SW480 (cell line): ENCODE measurements at places on chromosomes 1 and 21.

DNA sequence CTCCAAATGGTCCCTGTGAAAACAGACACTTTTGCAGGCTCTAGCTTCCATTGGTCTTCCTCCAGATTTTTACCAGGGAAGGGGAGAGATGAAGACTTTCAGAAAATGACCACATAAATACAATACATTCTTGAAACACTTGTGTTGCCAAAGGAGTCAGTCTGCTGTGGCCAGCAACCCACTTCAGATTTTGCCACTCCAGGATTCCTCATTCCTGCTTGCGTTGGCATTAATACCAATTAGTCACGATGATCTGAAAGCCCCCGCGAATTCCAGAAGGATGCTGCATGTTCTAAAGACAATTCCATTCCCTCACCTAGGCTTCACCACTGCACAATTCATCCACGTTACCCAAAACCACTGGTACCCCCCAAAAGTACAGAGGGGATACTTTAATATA, 7.9 kb upstream of the BACE2 start:
- DNase-seq = no peak

DNA sequence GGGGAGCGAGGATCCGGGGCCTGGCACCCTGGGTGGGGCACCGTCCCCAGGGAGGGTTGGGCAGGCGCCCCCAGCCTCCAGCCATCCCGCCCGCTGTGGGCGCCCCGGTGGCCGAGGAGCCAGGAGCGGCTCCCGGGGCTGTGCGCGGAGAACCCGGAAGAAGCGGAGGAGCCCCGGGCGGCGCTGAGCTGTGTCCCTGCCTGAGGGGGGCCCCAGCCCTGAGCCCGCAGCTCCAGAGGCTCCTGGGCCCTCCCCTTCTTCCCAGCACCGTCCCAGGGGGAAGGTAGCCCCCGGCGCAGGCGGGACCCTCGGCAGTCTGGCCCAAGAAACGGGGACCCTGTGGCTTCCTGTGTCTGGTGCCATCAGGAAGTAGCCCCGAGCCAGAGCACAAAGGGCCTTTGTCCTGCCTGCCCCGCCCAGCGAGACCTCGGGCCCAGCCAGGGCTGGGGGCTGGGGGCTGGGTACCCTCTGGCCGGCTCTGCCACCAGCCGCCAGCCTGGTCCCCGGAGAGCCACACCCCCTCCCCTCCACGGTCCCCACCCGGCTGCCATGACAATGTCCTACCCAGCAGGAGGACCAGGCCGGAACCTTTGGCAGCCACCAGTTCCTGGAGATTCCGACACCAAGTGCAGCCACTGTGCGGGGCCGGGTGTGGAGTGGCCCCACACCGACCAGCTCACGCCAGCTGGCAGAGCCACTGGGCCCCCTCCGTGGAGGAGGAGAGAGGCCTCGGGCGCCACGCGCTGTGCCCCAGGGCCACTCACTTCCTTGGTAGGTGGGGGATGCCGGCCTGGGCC, 15.6 kb upstream of the TTLL10 start:
- peak; percentile 96 for DNase-seq

DNA sequence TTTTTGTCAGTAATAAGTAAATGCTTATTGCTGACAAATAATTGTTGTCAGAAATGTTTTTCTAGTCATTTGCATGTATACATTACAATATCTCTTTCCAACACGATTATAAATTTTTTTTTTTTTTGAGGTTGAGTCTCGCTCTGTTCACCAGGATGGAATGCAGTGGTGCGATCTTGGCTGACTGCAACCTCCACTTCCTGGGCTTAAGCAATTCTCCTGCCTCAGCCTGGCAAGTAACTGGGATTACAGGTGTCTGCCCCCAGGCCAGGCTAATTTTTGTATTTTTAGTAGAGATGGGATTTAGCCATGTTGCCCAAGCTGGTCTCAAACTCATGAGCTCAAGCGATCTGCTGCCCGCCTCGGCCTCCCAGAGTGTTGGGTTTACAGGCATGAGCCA, 72.0 kb upstream of the ATF3 start:
- DNase-seq = no peak

DNA sequence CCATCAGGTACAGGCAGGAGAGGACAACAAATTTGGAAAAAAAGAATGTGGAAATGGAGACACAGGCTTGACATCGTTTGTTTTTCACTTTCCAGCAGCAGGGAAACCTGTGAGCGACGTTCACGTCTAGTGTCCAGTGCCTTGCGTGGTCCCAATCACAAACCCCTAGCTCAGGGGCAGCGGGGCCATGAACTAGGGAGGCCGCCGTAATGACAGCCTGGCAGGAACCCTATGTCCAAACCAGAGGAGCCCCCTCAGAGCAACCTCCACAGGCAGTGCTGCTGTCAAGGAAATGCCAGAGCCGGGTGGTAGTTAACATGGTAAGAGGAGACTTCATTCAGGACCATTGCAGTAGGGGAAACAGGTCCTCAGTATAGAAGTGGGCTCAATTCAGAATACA, 37.8 kb upstream of the PSEN2 start:
- DNase-seq = no peak

- peak; percentile 26 for DNase-seq
These were observed 32.1 kb upstream of the APOBEC4 start for GRCh38 chr1:183685112-183685713.

DNA sequence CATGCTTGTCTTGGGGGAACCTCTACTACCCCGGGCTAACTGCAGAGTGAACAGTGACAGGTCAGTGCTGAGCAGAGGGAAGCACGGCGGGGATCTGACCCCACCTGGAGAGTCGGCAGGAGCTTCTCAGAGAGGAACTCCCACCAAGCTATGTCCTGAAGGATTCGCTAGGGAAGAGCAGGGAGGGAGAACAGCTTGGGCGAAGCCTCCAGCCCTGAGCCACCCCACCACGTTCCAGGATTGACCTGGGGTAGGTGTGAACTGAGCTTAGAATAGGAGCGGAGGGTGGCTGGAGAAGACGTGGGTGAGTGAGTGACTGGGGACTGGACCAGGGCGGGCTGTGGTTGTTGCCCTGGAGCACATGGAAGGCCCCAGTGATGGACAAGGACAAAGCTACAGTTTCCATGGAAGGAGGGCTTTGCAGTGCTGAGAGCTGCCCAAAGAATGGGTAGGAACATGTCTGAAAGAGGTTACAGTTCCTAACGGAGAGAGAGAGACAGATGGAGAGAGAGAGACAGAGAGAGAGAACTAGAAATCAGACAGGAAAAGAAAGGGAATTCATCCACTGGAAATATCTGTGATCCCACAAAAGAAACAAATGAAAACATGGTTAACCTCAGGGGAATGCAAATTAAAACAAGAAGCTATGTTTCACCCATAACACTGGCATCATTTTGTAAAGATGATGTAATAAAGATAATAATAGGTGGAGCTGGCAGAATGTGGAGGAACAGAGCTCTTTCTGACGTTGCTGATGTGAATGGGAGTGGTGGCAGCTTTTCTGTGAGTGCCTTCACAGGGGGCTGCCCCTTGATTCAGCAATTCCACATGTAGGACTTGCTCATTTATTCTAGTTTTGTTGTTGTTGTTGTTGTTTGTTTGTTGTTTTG, 17.2 kb downstream of the BSND start:
- DNase-seq = no peak

DNA sequence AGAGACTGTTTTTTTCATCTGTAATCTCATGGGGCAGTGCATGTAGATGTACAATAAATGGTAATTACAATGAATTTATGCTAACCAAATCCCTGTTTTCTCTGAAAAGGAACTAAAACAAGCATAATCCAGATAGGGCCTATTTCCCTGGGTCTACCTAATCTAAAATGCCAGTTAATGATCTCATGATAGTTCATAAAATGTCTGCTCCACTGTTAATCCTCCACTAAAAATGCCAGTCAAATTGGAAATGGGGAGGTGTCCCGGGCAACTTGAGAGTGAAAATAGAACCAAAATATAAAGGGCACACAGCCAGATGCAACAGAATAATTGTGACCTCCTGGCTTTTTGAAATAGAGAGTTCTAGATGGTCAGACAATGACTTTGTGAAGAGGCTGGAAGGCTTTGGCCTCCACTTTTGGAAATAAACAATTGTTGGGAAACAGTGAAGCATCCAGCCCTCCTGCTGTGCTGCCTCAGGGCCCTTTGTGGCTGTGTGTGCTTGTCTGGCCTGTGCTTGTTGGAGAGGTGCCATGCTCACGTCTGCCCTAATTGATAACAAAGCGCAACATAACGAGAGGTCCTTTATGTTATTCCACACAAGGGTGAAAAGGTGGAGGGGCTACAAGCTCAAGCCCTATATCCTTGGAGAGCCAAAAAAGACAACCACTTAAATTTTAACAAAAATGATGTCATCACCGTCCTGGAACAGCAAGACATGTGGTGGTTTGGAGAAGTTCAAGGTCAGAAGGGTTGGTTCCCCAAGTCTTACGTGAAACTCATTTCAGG, 97.7 kb downstream of the ATP5PO start:
- no peak for DNase-seq

- no peak for DNase-seq
These were observed 4.1 kb downstream of the CSF1 start for GRCh38 chr1:109914587-109915240.

GRCh38 chr1:41683681-41684500, 199.4 kb upstream of the EDN2 start:
- DNase-seq = peak; percentile 70

- no peak for DNase-seq
These were observed 218.1 kb downstream of the ST6GALNAC3 start for GRCh38 chr1:76292418-76293184.

DNA sequence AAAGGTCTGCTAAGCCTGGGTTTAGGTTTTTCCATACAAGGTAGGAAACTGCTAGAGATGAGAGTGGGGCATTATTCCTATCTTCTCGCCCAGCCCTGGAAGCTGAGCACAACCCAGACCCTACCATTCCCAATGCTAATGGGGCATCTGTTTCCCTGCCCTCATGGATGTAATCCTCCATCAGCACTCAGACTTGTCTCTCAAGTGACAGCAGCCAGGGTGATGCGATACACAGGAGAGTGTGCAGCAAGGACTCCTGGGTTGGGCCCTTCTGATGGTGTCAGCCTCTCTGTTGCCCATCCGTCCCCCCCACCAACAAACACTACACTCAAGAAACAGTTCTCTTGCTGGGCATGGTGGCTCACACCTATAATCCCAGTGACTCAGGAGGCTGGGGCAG, 5.9 kb upstream of the INPP5B start:
- no peak for DNase-seq

GRCh38 chr1:24206516-24207394, 19.7 kb upstream of the IFNLR1 start:
- DNase-seq = no peak

- DNase-seq = no peak
These were observed 30.0 kb downstream of the LRRC3 start for GRCh38 chr21:44485254-44485793.

DNA sequence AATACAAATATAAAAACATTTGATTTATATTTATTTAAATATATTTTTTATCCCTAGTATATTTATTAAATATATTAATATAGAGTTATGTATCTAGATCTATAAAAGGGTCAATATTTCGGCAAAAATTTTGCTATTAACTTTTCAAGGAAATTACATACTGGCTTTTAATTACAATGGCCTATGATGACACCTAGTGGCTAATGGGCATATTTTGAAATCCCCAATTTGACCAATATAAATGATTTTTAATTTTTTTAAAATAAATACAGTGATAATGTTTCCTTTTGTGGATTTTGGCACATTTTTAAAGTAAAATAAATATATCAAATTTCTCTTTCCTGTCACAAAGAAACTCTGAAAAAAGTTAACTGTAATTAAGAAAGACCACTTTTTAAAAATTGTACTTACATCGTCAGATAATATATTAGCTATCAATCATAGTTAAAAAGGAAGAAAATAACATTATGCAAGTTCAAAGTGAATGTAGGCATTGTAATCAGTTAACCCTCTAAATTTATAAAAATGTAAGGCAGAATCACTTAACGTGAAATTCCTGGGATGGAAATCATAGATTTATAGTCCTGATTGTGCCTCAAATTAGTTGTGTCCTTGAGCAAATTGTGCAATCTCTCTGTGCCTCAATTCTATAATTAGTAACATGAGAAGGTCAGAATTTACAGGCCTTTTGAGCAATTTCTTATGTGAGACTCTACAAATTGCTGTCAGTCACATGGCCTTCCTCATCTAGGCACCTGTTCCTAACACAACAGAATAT, 25.6 kb upstream of the RGS13 start:
- peak; percentile 5 for DNase-seq

- peak; percentile 22 for DNase-seq
These were observed 292.1 kb upstream of the VAMP3 start for GRCh38 chr1:7478809-7479499.

- no peak for DNase-seq
These were observed 165.6 kb upstream of the POGK start for GRCh38 chr1:166673722-166674121.

DNA sequence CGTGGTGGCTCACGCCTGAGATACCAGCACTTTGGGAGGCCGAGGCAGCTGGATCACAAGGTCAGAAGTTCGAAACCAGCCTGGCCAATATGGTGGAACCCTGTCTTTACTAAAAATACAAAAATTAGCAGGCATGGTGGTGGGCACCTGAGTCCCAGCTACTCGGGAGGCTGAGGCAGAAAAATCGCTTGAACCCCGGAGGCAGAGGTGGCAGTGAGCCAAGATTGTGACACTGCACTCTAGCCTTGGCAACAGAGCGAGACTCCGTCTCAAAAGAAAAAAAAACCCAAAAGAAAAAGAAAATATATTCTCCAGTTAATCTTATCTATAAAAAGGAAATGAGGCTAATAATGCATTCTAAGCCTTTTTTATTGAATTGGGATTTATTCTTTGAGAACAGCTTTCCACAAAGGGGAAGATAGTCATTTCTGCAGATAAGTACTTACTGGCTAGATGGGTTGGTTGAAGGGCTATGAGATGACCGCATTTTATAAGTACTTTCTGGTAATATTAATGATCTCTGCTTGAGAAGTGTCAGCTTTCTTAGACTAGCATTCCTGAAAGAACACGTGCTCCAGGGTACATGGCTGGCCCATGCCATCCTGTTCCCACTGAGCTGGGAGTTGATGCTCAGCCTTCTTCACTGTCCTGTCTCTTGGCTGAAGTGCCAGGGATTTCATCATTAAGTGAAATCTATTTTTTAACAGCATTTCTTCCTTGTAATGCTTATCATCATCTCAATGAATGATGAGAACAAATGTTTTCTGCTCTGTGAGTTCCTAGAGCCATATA, 57.9 kb downstream of the SASS6 start:
- DNase-seq = peak; percentile 4

- DNase-seq = no peak
These were observed 210.4 kb upstream of the VAMP3 start for GRCh38 chr1:7560601-7561181.

DNA sequence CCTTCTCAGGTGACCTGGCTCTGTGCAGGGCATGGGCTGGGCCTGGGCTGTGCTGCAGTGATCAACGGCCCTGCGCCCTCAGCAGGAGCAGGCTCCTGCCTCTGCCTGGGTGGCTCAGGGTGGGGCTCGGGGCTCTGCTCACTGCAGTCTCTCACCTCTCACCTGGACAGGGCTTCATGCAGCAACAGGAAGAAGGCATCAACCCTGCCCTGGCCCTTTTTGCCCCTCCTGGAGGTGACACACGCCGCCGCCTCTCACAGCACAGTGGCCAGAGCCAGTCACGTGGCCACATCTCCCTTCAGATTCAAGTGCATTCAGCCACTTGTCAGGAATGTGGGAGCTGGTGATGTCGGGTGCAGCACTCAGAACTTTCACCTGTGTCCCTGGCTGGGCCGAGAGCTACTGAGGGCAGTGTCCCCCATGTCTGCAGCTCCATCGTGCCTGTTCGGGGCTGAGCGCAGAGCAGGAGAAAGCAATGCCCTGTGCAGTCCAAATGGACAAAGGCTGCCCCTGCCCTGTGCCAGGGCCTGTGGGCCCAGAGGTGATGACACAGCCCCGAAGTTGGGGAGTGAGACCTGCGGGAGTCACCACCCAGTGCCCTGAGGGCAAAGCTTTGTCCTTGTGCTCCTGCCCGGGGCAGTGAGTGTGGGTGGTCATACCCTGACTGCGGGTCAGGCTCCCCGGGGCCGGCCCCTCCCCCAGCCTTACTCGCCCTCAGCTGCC, 314.0 kb downstream of the PTPRU start:
- DNase-seq = peak; percentile 10
